Heart right ventricle (tissue), 16 donors: ENCODE measurements at places on chromosomes 4 and X. TPM values are rescaled to one million over a fixed set of nuclear protein-coding genes. Genes with fewer than 3 reads are reported as not detected.

- no peaks in the 10 kb centered on the region for H3K36me3 ChIP-seq
- peak overlapping the region; percentile 48 for H3K27ac ChIP-seq
- no peak for DNase-seq
- no peaks in the 10 kb centered on the region for H3K27me3 ChIP-seq
These were observed 39.3 kb upstream of the LPAR4 start for GRCh38 chrX:78708262-78708661.

SSX4B gene
- not detected for polyA plus RNA-seq

DNA sequence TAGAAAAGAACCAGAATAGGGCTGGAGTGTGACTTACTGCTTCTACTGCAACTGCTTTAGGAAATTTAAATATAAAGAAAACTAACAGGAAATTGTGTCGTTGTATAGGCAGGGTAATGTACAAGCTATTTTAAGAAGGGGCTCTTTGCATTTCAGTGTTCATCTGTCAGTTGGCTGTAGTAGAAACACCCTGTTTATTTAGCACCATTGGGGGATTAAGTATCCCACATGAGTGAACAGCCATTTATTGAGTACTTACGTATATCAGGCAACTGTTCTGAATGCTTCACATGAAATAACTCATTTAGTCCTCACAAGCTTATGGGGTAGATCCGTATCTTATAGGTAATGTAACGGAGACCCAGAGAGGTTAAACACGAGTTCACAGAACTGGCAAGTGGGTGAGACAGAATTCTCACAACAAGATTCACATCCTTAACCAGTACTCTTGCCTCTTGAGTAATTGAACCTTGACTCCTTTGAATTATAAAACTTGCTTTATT is 23.9 kb downstream of the STIM2 start:
- DNase-seq = no peak
- no peaks in the 10 kb centered on the region for H3K27me3 ChIP-seq
- H3K27ac ChIP-seq = no peak overlapping the region
- no peak overlapping the region for H3K4me3 ChIP-seq
- no peaks in the 10 kb centered on the region for H3K36me3 ChIP-seq
- peaks cover 4% of the 10 kb centered on the region for H3K4me1 ChIP-seq

DNA sequence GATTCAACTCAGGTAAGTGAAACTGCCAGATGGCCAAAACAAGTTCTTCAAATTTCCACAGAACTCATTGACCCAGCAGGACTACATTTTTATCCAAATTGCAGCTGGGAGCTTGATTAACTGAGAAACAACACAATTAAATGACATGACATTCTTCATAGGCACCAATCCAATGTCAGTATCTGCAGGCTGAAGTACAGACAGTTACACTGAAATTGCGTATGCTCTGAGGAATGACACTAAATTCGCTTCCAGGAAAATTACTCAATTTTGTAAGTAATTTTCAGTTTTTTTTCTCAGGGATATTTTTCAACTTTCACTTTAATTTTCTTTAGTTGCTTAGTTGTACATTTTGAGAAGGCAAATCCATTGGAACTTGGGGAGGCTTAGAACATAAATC is 4.5 kb downstream of the C1GALT1C1 start:
- peak overlapping the region; percentile 46 for H3K27ac ChIP-seq
- H3K4me1 ChIP-seq = peaks cover 26% of the 10 kb centered on the region
- no peaks in the 10 kb centered on the region for H3K36me3 ChIP-seq
- no peaks in the 10 kb centered on the region for H3K27me3 ChIP-seq
- DNase-seq = no peak

CSAG1 gene
- polyA plus RNA-seq = not detected
